OCI-LY7 (cell line): ENCODE measurements at places on chromosomes 16 and 17. TPM values are rescaled to one million over a fixed set of nuclear protein-coding genes. Genes with fewer than 3 reads are reported as not detected.
A peak's percentile ranks its signal among the peaks of the same experiment; 100 is the strongest.

The HOXB5 gene
- total RNA-seq, result not detected in 2 replicates

The HBQ1 gene
- total RNA-seq, result not detected in 2 replicates

The ATF7IP2 gene
- total RNA-seq, result 34.5 and 46.8 TPM in 2 replicates

The PRSS21 gene
- total RNA-seq, result 69.6 and 75.1 TPM in 2 replicates

The NLRC3 gene
- total RNA-seq, result 59.4 and 74.0 TPM in 2 replicates

The KRTAP4-3 gene
- total RNA-seq, result not detected in 2 replicates

The ACADVL gene
- 204 and 238 TPM in 2 replicates for total RNA-seq

The IL32 gene
- not detected in 2 replicates for total RNA-seq

The PPY gene
- not detected in 2 replicates for total RNA-seq

The METTL2A gene
- total RNA-seq, result 32.2 and 33.3 TPM in 2 replicates

DNA sequence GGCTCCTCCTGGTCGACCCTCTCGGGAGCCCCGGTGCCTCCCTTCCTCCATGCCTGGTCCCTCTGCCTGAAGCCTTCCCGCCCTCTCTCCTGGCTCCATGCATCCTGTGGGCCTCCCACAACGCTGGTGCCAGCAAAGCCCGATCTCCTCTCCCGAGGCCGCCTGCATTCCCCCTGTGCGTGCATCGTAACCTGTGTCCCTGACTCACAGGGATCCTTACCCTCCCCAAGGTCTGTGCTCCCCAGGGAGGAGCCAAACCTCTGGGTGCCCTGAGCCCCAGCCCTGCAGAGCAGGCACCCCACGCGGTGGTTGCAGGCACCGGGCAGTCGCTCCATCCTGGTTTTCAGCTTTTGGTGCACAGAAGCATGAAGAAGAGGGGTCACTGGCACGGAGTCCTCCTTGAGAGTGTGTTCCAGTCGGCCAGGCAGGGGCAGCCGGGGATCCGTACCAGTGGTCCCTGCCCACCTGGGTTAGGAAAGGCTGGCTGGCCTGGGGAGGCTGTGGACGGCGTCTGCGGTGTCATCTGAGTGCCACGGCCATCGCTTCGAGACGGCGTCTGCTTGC lies 1.8 kb upstream of the ENPP7 start:
- DNase-seq, result no peak

- no peak for DNase-seq
Measured at GRCh38 chr17:17206124-17206912, at the start of gene PLD6. PLD6 (minus strand) TSS chr17:17206333; CDS start chr17:17206286, 47 bp downstream.

GRCh38 chr17:4920351-4921048 lies 11.6 kb upstream of the GP1BA start:
- no peak for DNase-seq

- DNase-seq, result no peak
Measured at GRCh38 chr16:57126411-57126810, 34.0 kb downstream of the CPNE2 start.

DNA sequence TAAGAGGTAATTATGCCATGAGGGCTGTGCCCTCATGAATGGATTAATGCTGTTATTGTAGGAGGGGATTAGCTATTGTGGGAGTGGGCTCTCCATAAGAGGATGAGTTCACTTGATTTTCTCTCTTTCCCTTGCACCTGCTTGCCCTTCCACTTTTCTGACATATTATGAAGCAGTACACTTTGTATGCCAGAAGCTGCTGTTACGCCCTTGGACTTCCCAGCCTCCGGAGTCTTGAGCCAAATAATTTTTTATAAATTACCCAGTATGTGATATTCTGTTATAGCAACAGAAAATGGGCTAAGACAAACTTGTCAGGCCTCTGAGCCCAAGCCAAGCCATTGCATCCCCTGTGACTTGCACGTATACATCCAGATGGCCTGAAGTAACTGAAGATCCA lies 38.4 kb downstream of the PSMD12 start:
- no peak for DNase-seq

DNA sequence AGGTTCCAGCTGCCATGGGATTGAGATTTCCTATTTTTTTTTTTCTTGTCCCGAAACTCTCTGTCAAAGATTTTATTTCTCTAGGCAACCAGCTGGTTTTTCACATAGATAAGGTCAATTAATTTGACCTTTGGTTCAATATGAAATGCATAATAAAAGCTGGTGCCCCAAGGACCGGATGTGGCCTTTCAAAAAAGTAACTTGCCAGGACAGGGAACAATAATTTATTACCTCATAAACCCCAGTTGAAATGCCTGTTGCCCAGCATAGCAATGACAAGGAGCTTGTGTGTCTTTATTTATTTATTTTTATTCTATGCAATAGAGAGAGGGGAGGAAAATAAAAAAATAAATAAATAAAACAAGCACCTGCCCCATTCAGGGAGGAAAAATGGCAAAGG lies 472.7 kb downstream of the KCNJ2 start:
- no peak for DNase-seq

DNA sequence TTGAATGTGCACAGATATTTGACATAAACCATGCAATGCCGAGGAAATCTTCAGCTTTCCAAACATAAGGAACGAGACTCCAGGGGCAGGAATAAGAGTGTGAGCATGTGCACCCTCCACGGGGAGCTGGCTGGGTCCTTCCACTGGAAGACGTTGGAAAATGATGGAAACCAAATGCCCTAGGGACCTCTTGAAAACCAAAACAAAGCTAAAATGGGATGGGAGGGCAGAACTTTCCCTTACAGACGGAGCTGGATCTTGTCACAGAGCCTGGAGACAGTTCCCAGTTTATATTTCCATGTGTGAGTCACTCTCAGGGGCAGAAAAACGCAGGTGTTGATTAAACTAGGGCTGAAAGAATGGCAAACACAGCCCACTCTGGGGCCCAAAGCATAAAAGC lies 34.4 kb upstream of the DNAH17 start:
- DNase-seq, result no peak

- no peak for DNase-seq
Measured at GRCh38 chr17:32873114-32873513, 3.8 kb downstream of the MYO1D start.

- no peak for DNase-seq
Measured at GRCh38 chr16:26982422-26982821, 84.3 kb upstream of the C16orf82 start.

DNA sequence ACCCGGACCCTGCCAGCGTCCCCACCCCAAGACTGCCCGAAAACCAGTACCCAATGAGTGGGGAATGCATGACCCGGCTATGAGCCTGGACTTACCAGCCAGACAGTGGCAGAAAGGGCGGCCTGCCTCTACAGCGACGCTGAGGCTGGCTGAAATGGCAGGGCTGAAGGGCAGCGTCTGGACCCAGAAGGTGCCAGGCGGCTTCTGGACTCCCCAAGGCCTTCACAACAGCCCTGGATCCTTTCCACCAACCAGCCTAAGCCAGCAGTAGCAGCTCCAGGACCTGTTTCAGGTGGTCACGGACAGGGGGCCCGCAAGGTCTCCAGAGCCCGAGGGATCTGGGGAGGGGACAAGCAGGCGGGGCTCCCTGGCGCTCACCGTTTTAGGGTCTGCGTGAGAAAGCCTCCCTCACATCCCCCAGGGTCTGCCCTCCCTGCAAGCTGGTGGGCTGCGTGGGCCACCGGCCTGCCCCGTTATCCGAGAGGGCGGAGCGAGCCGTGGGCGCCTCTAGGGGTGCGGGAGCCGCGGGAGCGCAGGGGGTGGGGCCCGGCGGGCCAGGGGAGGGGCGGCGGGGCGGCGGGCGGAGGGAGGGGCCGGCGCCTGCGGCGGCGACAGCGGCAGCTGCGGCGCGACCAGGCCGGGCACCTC lies at the start of gene RIPOR1:
Gene RIPOR1, plus strand, starts transcription at position 608 of the 648 bp plus-strand sequence. CDS start 9,618 bp downstream, outside the sequence.
- peak; percentile 1 for DNase-seq

- no peak for DNase-seq
Measured at GRCh38 chr17:48770954-48771353, 42.4 kb upstream of the HOXB13 start.

DNA sequence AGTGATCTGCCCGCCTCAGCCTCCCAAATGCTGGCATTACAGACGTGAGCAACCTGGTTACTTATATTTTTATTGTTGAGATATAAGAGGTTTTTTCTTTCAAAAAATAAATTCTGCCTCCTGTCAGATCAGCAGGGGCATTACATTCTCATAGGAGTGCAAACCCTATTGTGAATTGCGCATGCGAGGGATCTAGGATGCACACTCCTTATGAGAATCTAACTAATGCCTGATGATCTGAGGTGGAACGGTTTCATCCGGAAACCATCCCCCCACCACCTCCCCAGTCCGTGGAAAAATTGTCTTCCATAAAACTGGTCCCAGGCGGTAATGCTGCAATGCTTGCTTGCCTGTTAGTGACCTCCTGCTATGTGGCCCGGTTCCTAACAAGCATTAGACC lies 7.5 kb upstream of the CNEP1R1 start:
- DNase-seq, result no peak

DNA sequence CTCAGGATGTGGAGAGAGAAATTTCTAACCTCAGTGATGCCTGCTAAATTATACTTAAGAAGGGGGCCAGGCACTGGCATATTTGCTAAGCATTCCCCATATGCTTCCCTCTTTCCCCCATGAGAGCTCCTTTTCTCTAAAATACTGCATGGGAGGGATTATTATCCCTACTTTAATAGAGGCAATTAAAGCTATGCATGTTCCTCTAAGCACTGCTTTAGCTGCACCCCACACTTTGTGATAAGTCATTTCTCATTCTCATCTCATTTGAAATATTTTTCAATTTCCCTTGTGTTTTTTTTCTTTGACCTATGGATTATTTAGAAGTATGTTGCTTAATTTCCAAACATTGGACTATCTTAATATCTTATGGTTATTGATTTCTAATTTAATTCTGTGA lies 72.1 kb upstream of the CIBAR2 start:
- no peak for DNase-seq

DNA sequence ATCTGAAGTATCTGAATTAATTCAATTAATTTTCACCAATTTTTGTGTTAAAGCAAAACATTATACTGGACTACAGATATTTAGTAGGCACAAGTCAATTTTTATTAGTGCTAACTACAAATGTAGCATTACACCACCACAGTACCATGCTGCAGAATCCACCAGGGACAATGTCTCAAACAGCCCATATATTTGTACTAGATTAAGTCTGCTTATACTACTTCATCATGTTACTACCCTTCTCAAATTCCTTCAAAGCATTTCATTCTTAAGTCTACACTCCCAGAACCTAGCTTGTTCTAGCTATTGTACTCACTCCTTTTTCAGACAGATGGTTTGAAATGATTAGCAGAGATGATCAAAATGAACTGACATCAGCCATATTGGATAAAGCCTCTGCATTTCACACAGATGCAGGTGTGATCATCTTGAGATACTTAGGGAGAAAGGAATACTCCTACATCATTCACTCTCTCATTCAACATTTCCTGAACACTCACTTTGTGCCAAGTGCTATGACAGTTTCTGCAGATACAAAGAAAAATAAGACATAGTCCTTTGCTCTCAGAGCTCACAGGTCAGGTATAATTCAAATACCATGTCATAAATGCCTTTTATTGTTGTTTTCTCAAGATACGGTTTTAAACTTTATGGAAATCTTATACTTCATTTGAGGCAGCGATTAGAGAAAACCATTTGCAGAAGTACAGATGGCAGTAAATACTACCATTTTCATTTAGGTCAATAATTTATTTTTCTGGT lies 47.7 kb downstream of the SMURF2 start:
- no peak for DNase-seq

- no peak for DNase-seq
Measured at GRCh38 chr17:6079155-6079888, 9.1 kb downstream of the WSCD1 start.

GRCh38 chr16:50474138-50474537 lies 74.1 kb upstream of the NKD1 start:
- DNase-seq, result no peak

DNA sequence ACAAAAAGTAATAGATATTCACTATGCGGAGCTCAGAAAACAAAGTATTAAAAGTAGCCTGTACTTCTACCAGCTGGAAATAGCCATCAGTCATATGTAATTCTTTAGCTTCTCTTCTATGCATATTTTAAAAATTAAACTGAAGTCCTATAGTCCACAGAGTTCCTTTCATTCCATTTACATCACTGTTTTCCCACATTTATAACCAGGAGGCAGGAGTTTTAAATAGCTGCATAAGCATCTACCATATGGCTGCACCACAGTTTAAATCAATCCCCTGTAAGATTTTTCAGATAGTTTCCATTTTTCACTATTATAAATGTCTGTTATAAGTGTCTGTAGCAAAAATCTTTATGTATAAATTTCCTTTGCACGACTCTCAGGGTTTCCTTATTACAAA lies 45.1 kb downstream of the ZFHX3 start:
- no peak for DNase-seq

DNA sequence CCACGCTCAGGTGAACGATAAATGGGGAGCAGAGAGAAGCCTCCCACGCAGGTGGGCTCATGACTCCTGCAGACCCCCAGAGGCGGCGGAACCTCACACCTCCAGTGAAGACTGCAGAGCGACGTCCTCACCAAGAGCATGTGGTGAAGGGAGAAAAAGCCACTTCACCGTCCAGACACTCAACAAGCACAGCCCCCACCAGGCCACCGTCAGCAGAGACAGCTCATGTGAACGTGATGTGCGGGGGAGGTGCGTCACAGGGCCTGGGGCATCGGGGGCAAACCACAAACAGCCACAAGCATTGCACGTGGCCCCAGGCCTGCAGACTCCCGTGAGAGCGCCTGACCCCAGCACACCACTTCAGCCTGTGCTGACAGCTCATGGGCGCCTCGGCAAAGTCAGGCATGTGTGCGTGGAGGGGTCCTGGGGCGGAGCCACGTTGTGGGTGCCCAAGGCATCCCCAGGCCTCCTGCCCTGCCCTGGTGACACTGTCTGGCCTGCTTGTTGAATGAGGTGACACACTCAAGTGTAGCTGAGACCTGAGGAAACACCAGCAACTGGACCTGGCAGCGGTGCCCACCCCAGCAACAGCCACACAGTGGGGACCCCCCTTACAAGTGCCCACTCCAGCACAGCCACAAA lies 19.0 kb downstream of the LMF1 start:
- no peak for DNase-seq

DNA sequence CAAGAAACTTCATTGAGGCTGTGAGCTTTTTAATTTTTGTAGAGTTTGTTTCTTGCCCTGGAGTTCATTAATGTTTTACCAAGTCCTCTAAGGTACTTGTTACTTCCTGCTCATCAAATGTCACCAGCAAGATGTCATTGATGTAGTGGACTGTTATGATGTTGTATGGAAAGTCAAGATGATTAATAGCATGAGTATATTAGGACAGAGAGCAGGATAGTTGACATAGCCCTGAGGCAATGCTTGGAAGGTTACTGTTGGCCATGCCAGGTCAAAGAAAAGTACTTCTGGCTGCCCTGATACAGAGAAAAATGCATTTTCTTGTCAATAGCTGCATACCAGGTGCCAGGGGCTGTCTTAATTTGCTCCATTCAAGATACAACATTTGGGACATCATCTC lies 6.7 kb downstream of the KRTAP1-5 start:
- no peak for DNase-seq

DNA sequence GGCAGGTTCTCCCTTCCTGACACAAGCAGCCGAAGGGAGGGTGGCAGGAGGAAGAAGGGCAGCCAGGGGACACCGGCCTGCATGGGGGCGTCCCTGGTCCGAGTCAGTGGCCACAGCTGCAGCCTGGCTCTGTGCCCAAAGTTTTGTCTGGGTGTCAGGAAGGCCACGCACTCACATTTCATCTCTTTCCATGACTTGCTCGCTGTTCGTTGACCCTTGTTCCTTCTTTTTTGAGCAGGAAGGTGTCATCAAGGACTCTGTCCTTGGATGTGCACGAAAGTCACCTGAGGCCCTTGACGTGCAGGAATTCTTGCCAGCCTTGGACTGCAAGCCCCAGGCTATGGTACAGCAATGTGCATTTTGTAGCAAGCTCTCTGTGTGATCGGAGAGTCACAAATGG lies 93.3 kb downstream of the TNFRSF13B start:
- DNase-seq, result no peak
